Aorta (tissue), 5 donors: ENCODE measurements at places on chromosomes 13 and 19. TPM values are rescaled to one million over a fixed set of nuclear protein-coding genes. Genes with fewer than 3 reads are reported as not detected.

PDX1 gene
- polyA plus RNA-seq, result 5.3 TPM

- peak overlapping the region; percentile 17 for H3K4me3 ChIP-seq
- peak; percentile 98 for DNase-seq
- no peaks in the 10 kb centered on the region for H3K4me1 ChIP-seq
Measured at GRCh38 chr19:44753932-44754749, 5.6 kb downstream of the BCL3 start.

DNA sequence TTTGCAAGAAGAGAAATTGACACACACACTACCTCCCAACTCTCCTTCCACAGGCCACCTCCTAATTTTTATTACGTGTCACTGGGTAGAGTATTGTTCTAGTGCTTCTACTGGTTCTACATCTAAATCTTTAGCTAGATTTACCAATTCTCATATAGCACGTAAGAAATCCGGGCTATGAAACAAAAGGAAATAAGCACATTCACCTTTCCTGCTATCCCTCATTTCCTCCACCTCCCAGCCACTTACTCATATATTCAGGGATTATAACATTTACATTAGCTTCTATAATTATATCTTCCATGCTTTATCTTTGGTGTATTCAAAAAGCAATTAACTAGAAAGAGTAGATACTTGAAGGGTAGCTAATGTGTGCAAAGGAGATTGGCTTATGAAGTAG is 39.7 kb downstream of the USP12 start:
- no peak overlapping the region for H3K4me3 ChIP-seq
- H3K4me1 ChIP-seq, result peaks cover 2% of the 10 kb centered on the region
- no peak for DNase-seq
- H3K36me3 ChIP-seq, result no peaks in the 10 kb centered on the region

DNA sequence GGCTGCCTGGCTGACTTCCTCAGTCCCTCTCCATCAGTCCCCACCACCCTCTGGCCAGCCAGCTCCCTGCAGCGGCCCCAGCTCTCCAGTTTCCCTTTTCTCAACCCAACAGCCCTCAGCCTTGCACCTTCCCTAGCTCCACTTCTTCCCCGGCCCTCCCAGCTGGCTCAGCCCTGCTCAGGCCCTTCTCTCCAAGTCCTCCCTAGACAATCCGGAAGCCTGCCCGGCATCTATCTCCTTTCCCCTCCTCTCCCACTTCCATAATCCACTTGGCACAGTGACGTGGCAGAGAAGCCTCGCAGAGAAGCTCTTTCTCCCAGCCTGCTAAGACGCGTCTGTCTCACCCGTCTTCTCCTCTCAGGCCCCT is 1.1 kb downstream of the UBXN6 start:
- peak; percentile 68 for DNase-seq
- no peak overlapping the region for H3K4me3 ChIP-seq

- H3K27ac ChIP-seq, result no peak overlapping the region
- no peak for DNase-seq
- no peaks in the 10 kb centered on the region for H3K27me3 ChIP-seq
- no peaks in the 10 kb centered on the region for H3K4me1 ChIP-seq
- no peaks in the 10 kb centered on the region for H3K36me3 ChIP-seq
Measured at GRCh38 chr13:43537124-43537523, 249.6 kb downstream of the ENOX1 start.

DNA sequence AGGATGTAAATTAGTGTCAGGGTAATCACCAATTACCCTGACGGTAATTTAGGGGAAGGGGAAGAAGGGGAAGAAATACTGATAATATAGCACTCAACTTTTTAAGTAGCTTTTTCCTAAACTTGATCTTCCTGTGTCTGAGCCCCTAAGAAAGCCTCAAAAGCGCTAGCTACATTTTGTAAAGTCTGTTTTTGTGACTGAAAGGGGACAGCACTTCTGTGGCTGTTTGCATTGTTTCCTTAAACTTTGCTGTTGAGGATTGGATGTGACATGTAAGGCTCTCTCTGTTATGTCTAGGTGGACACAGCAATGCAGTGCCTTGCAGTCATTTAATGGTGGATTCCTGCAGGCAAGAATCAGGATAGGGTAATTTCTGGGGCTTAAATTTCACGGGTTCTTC is 42.8 kb downstream of the SPATA13 start:
- no peaks in the 10 kb centered on the region for H3K27me3 ChIP-seq
- no peak overlapping the region for H3K4me3 ChIP-seq

DNA sequence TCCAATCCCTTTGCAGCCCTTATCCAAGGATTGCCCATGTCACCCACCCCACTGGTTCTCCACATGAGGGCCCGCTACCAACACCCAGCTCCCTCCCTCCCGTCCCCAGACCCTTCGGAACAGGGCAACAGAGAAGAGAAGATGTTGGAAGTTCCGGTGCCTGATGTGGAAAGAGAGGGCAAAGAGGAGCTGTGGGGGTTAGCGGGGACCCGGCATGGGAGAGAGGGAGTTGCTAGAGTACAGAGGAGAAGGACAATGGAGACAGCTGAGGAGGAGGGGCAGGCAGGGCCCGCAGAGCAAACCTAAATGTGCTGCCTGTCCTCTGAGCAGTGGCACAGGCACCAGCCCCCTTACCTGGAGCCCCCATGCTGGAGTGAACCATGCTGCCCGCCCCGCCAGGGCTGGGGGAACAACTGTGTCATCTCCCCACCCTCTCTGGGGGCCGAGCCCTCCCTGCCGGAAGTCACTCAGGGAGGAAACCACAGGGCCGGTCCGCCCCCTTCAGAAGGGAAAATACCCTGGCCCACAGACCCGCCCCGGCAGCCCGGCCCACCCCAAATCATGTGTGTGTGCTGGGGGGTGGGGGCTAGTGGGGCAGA is at the start of gene POU2F2:
TSS of gene POU2F2 (minus strand) at position 417 of the 599 bp plus-strand sequence. CDS start at position 382, 35 bp downstream.
- H3K27me3 ChIP-seq, result no peaks in the 10 kb centered on the region
- peak; percentile 81 for DNase-seq
- no peak within 1 kb of the TSS for H3K4me3 ChIP-seq
- H3K4me1 ChIP-seq, result no peaks in the 10 kb centered on the region
- no peak within 1 kb of the TSS for H3K27ac ChIP-seq
- no peaks in the 10 kb centered on the region for H3K36me3 ChIP-seq
